ENCODE measurements at places on chromosomes 11 and 22. TPM values are rescaled to one million over a fixed set of nuclear protein-coding genes. Genes with fewer than 3 reads are reported as not detected.

SLC22A8 gene
- total RNA-seq: not detected

GRCh38 chr11:94183886-94184264, 55.2 kb downstream of the PANX1 start:
- peak; percentile 75 for DNase-seq

- DNase-seq: no peak
Measured at GRCh38 chr11:65850217-65851082, 7.5 kb downstream of the CFL1 start.

DNA sequence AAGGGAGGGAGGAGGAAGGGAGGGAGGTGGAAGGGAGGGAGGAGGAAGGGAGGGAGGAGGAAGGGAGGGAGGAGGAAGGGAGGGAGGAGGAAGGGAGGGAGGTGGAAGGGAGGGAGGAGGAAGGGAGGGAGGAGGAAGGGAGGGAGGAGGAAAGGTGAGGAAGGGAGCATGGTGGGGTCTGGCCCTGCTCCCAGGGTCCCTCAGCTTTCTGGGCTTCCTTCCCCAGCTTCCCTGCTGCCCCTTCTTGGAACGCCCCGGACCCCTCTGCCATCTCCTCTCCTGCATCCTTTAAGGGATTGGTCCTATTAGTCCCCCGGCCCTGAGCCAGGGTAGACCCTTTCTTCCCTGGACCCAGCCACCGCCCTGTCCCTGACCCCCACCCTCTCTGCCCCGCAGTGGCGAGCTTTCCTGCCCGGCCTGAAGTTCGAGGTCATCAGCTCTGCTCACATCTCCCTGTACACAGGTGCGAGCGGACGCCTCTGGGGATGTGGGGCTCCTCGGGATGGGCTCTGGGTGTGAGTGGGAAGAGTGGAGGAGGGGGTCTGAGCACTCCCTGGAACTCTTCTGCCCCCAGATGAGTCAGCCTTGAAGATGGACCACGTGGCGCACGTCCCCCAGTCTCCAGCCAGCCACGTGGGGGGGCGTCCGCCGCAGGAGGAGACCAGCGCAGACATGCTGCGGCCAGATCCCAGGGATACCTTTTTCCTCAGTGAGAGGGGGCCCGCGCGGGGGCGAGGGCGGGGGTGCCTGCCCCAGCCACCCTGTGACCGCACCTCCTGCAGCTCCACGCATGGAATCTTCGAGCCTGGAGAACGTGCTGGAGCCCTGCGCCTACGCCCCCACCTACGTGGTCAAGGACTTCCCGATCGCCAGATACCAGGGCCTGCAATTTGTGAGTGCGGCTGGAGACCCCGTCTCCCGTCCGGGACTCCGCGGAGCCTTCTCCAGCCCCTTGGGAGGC, 6.0 kb downstream of the B4GALNT4 start:
- DNase-seq: no peak

- no peak for DNase-seq
Measured at GRCh38 chr11:124872741-124873140, 7.5 kb downstream of the ROBO3 start.

- DNase-seq: peak; percentile 49
Measured at GRCh38 chr22:29503811-29504372, 23.9 kb downstream of the NEFH start.

Measured in MCF 10A (cell line).